ENCODE measurements at places on chromosomes 7 and 10.
A peak's percentile ranks its signal among the peaks of the same experiment; 100 is the strongest.

GRCh38 chr10:108147346-108147745, 982.8 kb upstream of the SORCS1 start:
- DNase-seq = no peak

DNA sequence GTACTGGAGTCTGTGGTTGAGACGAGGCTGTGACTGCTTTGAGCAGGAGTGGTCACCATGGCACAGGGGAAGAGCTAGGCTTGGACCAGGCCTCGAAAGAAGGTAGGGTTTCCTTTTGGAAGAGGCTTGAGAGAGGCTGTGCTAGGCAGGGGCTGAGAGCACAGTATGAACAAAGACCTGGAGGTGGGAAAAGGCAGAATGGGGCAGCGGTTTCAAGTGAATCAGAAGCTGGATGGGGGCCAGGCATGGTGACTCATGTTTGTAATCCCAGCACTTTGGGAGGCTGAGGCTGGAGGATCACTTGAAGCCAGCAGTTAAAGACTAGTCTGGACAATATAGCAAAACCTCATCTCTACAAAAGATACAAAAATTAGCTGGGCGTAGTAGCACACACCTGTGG, 65.9 kb downstream of the CLIP2 start:
- DNase-seq = peak; percentile 2

DNA sequence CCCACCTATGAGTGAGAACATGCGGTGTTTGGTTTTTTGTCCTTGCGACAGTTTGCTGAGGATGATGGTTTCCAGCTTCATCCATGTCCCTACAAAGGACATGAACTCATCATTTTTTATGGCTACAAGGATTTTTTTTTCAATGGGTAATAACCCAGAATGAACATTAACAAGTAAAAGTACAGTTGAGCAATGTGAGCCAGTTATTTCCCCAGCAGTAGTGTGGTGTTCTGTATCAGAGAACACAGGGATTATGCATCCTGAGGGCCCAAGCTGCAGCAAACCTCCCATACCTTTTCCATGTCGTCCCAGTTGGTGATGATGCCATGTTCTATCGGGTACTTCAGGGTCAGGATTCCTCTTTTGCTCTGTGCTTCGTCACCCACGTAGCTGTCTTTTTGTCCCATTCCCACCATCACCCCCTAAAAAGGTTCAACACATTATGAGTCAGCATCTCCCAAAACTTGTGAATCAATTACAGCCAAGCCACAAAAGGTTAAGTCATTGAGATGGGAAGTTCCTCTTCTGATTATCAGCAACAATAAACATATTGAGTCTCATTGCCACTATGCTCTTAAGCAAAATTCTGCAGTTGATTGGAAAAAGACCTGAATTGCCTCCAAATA, 5.5 kb downstream of the ACTA2 start:
- no peak for DNase-seq

- peak; percentile 84 for DNase-seq
Observed at GRCh38 chr10:71270301-71271220, 48.5 kb upstream of the SLC29A3 start.

DNA sequence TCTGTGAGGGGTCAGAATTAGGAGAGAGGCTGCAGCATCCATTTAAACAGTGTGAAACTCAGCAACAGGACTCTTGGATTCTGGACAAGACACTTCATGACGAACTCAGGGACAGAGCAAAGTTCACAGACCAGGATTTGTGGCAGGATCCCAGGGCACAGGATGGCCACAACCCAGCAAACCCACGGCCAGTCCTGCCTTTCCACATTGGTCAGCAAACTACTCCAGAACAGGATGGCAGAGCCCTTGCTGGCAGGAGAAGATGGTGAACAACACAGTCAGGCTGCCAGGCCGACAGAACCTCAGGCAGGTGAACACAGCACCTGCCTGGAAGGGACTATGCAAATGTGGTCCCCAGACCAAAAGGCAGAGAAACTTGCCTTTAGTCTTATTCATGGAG, 34.4 kb downstream of the VSTM4 start:
- no peak for DNase-seq

- no peak for DNase-seq
Observed at GRCh38 chr10:6173203-6173602, 29.5 kb upstream of the PFKFB3 start.

GRCh38 chr10:48672596-48673265, 11.9 kb upstream of the WDFY4 start:
- DNase-seq = no peak

DNA sequence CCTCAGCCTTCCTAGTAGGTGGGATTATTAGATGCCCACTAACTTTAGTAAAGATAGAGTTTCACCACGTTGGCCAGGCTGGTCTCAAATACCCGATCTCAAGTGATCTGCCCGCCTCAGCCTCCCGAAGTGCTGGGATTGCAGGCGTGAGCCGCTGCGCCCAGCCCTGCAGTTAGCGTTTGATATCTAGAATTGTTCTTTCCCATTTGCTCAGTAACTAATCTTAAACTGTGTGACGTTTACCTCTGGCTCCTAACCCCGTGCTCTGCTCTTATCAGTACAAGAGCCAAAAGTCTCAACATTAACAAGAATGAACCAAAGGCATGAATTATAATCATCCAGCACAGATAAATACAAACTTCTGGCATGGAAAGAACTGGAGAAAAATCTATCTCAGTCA, 47.4 kb downstream of the IGF2BP3 start:
- DNase-seq = no peak

DNA sequence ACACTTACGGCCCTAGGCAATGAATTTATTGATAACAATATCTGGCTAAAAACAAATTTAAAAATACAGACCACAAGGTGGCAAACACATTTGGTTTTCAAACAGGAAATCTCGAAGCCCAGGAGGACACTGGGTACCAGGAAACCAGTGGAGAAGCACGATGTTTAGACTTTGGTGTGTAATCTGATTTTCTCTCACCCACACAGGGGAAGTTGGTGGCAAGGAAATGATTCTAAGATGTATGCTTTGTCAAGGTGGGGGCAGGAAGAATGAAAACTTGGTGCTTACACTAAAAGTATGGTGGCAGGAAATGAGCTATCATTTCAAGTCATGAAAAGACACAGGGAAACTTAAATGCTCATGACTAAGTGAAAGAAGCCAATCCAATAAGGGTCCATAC, 113.2 kb upstream of the ANKRD1 start:
- no peak for DNase-seq

GRCh38 chr10:91601212-91601611, 31.7 kb downstream of the PPP1R3C start:
- DNase-seq = no peak

GRCh38 chr10:109924967-109925620, 1.8 kb upstream of the XPNPEP1 start:
- no peak for DNase-seq

DNA sequence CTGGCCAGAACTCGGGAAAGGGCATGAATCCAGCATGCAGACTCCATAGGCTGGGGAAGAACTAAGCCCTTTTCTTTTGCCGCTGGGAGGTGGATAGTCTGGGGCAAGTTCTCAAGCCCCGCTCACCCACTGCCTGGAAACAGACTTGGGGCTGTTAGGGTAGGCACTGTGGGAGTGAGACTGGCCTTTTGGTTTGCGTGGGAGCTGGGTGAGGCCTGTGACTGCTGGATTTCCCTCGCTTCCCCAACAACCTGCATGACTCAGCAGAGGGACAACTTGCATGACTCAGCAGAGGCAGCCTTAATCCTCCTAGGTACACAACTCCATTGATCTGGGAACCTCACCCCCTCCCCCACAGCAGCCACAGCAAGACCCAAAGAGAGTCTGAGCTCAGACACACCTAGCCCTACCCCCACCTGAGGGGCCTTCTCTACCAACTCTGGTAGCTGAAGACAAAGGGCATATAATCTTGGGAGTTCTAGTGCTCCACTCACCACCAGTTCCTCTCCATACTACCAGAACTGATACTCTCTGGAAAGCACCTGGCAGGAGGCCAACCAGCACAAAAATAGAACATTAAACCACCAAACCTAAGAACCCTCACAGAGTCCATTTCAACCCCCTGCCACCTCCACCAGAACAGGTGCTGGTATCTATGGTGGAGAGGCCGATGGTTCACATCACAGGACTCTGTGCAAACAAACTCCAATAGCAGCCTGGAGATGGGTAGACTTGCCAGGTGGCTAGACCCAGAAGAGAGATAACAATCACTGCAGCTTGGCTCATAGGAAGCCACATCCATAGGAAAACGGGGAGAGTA, 81.4 kb upstream of the LAMB4 start:
- peak; percentile 92 for DNase-seq

DNA sequence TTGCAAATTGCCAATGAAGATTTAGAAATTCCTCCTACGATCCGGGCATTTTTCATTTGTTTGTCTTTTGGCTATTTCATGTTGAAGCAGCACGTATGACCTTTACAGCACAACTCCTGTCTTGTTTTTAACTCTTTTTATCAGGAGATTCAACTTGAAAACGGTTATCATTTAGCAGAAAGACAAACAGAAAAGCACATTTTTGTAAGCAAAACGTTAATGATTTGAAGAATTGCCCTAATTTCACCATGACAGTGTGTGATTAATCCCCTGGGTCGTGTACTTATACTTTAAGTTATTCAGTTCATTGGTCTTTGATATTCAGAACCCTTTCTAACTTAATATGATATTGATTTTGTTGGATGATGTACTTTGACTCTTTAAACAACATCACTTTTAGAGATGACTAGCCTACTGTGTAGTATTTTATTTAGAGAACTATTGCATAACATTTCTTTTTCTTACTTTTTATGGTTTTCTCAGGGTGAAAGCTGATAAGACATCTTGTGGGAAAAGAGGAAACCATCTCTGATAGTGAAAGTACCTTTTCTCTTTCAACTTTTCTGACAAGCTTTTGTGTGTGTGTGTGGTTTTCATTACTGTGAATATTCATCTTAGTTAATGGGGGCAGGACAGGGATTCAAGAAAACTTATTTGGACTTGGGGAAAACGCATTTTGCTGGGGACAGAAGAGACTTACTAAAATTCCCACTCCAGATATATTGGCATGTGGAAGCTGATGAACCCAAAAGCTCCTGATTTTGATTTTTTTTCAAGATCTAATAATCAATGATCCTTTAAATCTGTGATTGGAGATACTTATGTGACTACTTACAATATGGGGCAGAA, 8.1 kb downstream of the HHEX start:
- no peak for DNase-seq

DNA sequence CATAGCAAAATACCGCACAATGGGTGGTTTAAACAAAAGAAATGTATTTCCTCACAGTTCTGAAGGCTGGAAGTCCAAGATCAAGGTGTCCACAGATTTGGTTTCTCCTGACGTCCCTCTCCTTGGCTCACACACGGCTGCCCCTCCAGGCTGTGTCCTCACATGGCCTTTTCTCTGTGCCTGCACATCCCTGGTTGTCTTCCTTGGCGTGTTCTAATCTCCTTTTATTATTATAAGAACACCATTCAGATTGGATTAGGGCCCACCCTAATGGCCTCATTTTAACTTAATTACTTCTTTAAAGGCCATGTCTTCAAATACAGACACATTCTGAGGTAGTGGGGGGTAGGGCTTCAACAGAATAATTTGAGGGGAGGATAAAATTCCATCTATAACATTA, 87.9 kb downstream of the FZD1 start:
- DNase-seq = no peak

DNA sequence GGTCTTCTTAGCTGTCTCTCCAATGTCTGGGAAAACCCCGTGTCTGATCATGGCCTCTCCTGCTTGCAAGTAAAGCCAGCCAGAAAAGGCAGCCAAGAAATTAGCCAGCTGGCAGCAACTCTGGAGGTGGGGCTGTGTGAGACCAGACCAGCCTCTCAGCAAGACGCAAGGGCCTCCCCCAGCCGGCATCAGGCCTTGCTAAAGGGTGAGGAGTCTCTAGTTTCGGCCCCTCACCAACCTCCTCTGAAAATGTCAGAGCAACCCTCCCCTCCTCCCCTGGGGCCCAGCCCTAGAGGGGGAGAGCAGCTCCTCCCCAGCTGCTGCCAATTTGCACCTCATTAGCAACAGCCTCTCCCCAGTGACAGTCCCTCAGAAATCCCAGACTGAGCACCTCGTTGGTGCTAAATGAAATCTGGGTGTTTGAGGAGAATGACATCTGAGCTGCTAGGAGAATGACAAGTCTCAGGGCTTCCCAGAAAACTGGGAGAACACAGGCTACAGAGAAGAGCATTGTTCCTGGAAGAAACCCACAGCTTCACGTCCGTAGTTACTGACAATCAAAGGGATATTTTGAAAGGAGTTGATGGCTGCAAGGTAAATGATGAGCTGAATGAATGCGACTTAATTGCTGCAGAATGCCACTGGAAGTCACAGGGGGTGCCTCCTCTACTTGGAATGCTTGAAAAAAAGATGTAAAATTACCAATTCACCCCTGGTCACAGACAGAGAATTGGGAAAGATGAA, 25.9 kb downstream of the DGKI start:
- no peak for DNase-seq

- DNase-seq = no peak
Observed at GRCh38 chr7:84302949-84303348, 108.4 kb upstream of the SEMA3A start.

- DNase-seq = no peak
Observed at GRCh38 chr7:20153567-20153966, 63.6 kb downstream of the MACC1 start.

- DNase-seq = peak; percentile 73
Observed at GRCh38 chr7:38630720-38631673, at the start of gene AMPH. Gene AMPH (minus strand): TSS chr7:38631373. CDS start chr7:38631351, 22 bp downstream.

DNA sequence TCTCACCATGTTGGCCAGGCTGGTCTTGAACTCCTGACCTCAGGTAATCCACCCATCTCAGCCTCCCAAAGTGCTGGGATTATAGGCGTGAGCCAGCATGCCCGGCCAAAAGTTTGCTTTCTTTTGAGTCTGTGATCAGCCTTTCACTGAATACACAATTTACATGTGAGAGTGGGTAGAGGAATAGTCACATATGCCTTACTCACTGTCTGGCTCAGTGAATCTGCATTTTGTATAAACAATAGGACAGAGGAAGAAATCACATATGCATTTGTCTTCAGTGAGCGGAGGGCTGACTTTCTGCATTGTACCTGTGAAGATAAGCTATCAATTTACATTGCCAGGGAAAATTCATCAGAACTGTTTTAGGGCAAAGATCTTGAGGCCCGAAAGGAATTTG, 2.5 kb upstream of the TECPR1 start:
- DNase-seq = no peak

DNA sequence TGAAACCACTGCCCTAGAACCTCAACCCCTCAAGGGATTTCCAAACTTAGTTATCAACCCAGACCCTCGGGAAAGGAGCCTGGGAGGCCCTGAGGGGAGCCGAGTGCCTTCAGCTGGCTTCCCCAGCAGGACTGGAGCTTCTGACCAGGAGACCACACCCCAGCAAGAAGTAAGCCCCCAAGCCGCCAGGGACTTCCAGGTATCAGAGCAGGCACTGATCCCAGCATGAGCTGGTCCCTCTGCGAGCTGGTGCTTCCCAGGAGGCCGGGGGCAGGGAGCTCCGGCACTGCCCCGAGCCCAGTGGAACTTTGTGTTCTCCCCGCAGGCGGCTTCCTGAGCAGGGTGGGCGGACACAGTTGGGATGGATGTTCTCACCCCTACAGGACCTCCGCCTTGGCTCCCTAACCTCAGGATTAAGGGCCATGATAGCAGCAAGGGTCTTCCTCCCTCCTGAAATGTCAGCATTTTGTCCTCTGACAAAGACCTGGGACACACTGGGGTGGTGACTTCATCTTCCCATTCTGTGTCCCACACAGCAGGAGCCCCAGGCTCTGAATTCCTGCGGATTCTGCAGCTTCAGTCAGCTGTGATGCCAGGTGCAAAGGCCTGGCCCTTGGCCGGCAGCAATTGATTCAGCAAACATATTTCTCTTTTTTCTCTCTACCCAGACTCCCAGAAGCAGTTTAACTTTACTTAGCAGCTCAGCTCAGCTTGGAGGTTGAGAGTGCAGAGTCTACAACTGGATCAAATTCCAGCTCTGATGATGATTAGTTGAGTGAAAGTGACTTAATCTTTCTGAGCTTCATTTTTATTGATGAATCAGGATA, 11.6 kb downstream of the ATP6V0E2 start:
- no peak for DNase-seq

Data from NCI-H510A treated with DMSO at 0.1 percent for 48 hours (cell line).